ENCODE measurements at places on chromosomes 3 and 15.

DNA sequence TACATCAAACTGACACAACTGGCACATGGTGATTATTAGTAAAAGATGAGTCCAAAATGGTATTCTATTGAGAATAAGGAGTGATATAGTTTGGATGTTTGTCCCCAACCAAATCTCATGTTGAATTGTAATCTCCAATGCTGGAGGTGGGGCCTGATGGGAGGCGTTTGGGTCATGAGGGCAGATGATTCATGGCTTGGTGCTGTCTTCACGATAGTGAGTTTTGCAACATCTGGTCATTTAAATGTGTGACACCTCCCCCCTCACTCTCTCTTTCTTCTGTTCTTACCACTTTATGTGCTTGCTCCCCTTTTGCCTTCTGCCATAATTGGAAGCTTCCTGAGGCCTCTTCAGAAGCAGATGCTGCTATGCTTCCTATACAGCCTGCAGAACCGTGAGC lies 90.6 kb downstream of the RSL24D1 start:
- DNase-seq: no peak

DNA sequence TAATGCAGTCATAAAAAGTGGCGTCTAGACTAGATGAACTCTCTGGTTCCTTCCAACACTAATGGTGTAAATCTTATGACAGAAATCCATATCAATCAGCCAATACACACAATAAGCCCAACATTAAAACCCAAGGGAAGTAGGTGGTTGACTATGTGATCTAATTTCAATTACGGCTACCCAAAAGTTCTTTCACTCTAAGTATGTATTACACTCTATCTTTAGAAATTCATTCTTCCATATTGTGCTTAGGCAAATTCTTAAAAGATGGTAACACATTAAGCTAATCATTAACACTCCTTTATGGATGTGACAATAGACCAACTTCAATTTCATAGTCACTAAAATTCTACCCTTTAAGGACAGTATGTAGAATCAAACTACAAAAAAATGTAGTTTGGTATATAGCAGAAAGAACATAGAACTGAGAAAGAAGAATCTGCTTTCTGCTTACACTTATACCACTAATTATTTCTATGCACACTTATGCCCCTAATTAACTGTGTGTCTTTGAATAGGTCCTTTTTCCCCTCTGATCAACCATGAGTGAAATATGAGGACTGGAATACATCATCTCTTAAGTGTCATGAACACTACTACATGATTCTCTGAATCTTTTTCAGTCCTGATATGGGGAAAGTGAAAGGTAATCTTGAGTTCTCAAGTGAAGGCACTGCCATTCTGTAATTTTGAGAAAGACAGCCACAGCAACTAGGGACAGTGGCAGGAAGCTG lies 557.6 kb downstream of the IGSF11 start:
- no peak for DNase-seq

- no peak for DNase-seq
These were observed 21.9 kb downstream of the IDH3A start for GRCh38 chr15:78170848-78171773.

DNA sequence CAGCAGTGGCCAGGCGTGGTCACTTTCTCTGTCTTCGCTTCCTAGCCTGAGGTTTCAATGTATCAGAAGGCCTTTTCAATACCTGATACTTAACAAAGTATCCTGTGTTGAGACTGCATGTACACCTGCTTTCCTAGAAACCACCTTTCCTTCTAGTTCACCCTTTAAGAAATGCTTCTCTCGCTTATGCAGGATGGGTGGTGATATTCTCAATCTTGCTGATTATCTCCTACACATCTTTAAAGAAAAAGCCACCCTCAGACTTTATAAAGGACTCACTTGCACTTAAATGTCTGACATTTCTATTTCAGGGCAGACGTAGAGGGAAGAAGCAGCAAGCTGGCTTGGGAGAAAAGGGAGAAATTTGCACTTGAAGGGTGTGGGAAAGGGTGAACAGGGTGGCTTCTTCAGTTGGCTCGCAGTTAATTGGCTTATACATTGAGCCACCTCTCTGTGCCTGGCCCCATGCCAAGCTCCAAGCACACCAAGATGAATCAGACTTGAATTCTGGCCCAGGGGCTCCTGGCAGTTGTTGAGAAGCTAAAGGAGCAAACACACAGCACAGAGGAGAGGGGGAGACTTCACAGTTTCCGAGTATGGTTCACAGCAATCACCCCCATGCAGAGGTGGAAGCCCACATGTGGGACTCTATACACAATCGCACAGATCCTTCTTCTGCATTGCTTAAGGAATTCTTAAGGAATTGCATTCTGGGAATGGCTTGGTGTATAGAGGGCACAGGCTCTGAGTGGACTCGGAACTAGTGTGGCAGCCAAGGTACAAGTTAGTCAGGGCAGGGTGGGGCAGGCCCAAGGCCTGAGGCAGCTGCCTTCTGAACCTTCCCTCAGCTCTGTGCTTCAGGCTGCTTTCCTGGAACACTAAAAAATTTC lies 1.3 kb downstream of the ARL6IP5 start:
- peak; percentile 65 for DNase-seq

GRCh38 chr15:27454281-27455075 lies 483.5 kb downstream of the GABRG3 start:
- no peak for DNase-seq
